ENCODE measurements at places on chromosomes 13 and 19. TPM values are rescaled to one million over a fixed set of nuclear protein-coding genes. Genes with fewer than 3 reads are reported as not detected.

Gene TNFSF9
- 1.8 TPM for total RNA-seq

Gene ITGBL1
- total RNA-seq, result 224 TPM

Gene PLIN4
- total RNA-seq, result 3.4 TPM

Gene TPGS1
- total RNA-seq, result 94.1 TPM

Gene KISS1R
- not detected for total RNA-seq

Gene ZNF829
- total RNA-seq, result 2.7 TPM

Gene FRY
- total RNA-seq, result 122 TPM

Gene SCGB2B2
- 1.1 TPM for total RNA-seq

Gene EHD2
- total RNA-seq, result 195 TPM

Gene PSG2
- not detected for total RNA-seq

Gene TGFBR3L
- not detected for total RNA-seq

Gene CACNG6
- not detected for total RNA-seq

Gene MYH14
- 2.6 TPM for total RNA-seq

Gene DPF1
- total RNA-seq, result 1.2 TPM

Gene KLK11
- 0.85 TPM for total RNA-seq

Gene KLF1
- not detected for total RNA-seq

DNA sequence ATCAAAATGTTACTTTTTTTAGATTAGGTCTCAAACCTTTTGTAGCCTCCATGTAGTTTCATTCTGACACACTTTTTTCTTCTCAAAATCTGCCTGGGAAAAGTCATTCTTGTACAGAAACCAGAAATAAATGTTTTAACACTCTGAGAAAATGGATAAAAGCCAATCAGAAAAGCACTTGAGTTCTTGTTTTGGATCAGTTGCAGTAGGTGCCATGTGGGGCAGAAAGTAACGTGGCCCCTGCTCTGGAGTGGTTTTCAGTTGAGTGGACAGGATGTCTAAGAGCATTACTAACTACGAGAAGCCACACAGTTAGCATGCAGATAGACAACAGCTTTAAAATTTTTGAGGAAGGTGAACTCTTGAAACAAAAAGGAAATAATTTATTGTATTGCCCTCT lies 19.1 kb downstream of the GPR183 start:
- no peak for DNase-seq

DNA sequence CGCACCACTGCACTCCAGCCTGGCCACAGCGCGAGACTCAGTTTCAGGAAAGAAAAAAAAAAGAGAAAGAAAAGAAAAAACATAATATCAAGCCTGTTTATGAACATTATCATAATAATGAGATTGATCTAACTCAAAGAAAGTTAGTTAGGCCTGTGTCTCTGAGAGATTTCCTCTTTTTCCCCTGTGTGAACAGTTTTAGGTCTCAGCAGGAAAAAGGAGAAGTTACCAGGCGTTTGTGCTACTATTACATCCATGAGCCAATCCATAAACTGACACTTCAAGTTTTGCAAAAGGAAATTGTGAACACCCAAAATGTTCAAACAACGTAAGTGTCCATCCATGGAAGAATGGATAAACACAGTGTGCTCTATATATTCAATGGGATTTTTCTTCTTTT lies 3.8 kb downstream of the TARM1 start:
- DNase-seq, result no peak

GRCh38 chr13:109656206-109656605 lies 130.2 kb downstream of the IRS2 start:
- no peak for DNase-seq

DNA sequence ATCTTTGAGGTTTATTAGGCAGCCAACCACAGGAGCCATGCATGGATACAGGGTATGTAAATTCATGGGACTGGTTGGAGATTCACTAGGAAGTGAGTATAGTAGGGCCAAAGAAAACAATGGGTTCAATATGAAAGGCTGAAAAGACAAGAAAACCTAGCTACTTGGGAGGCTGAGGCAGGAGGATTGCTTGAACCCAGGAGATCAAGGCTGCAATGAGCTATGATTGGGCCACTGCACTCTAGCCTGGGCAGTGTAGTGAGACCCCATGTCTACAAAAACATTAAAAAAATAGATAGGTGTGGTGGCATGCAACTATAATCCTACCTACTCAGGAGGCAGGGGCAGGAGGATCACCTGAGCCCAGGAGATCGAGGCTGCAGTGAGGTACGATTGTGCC lies 10.3 kb upstream of the SLC1A5 start:
- DNase-seq, result no peak

DNA sequence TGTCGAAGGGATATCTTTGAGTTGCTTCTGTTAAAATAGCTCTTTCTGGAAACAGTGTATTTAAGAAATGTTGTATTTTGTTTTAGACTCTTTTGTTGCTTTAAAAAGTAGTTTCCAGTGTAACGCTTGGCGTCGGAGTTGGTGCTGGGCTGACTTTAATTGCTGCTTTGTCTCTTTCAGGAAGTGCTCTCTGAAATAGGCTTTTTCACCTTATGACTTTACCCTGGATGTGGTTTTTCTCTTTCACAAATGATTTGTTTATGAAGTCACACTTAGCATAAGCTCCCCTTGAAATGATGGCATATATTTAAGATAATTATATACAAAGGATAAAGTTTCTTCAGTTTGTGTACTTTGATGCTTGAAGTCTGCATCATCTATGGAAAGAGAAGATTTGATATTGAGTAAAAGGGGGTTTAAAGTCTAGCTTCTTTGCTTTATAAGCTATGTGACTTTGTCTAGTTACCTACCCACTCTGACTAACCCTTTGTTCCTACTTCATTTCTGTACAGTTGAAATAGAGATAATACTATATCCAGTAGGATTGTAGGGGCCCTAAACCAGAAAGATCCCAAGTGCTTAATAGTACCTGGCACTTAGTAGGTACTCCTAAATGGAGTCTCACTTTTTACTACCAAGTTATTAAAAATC lies at the start of gene GPR18:
Gene GPR18 (minus strand): TSS at position 170 of the 651 bp plus-strand sequence. CDS start 2,507 bp downstream, outside the sequence.
- no peak for DNase-seq

- DNase-seq, result no peak
These were observed 241.0 kb downstream of the POSTN start for GRCh38 chr13:37357548-37357947.

DNA sequence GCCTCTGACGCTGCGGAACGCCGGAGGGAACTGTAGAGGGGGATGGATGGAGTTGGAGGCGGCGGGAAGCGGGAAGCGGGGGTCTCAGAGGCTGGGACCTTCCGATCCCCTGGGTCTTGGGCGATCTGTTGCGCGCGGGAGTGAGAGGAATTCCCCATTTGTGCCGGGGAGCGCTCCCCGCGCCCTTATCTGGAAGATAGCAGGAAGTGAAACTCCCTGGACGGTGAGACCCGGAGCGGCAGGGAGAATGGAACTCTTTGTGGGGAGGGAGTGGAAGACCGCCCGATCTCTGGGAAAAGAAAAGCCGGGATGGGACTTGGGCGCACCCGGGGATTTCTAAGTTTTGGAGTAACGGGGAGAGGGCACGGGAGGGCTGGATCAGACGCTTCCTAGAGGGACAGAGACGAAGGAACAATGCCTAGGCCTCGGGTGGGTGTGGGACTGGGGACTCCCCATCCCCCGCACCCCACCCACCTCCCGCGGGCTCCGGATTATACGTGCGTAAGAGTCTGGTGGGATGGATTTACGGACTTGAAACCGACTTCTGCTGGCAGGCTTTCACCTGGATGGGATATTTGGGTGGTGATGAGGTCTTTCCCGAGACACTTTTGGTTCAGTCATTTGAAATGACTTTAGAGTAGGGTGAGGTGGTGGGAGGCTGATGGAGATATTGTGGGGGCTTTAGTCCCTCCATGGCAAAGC lies 495 bp downstream of the LSR start:
- no peak for DNase-seq

DNA sequence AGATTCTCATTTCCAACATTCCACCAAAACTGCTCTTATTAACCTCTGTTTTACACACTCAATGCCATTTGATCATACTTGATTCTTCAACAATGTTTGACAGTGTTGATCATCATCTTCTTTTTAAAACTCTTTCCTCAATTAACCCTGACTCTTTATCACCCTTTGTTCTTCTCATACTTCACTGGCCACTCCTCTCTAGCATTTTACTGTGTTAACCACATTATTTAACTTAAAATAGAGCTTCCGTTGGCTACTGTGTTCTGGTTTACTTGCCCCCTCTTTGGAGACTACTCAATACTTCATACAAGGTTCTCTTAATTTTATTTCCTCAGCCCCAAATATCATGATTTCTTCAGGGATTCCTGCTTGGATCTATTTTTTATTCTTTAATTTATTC lies 121.1 kb upstream of the SPRY2 start:
- no peak for DNase-seq

GRCh38 chr13:48235341-48236135 lies 2.5 kb downstream of the ITM2B start:
- DNase-seq, result no peak

DNA sequence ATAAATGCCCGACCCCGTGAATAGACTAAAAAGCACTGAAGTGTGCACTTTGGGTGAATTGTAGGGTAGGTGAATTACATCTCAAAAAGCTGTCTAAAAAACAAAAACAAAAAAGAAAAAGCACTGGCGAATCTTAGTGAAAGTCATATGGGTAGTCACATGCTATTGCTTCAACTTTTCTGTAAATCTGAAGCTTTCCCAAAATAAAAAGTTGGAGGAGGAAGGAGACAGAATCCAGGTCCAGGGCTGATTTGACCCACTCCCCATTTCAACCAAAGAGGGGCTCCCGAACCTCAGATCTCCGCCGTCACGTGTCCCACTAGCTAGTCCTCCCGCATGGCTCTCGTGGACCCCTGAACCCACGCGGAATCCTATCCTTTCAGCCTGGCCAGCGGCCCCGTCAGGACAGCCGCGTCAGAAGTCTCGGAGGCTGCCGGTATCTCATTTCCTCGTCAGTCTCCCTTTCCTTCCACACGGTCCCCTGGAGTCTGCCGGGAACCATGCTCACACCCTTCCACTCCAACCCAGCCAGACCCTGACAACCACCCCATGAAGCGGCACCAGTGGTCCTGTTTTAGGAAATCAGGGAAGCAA lies 6.1 kb downstream of the PPP1R12C start:
- no peak for DNase-seq

- DNase-seq, result no peak
These were observed 7.2 kb downstream of the DOT1L start for GRCh38 chr19:2170987-2171348.

DNA sequence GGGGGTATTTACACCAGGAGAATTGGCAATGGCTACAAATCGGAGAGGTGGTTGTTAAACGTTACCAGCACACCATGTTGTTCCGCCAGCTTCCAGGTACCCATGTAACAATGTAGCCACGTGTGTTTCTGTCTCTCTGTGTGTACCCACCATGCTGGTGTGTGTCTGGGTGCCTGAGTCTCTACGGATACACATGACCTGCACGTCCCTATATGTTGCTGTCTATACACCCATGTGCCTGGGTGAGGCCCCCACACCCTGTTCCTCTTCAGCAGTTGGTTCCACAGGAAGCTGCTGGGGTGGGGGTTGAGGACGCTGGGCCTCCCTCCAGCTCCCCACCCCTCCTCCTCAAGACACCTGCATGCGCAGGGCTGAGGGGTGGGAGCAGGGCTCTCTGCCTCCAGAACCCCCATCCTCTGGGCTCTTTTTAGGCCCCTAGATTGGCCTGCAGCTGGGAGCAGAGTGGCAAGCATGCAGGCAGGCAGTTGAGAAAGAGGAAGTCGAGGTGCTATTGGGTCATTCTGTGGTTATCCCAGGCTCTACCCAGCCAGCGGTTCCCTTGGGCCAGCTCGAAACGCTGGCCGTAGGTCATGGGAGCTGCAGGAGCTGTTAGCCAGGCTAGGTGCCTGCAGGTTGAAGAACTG lies at the start of gene ARHGEF18:
Gene ARHGEF18 (plus strand): TSS at position 351 of the 644 bp plus-strand sequence. CDS start 13,954 bp downstream, outside the sequence.
- no peak for DNase-seq

GRCh38 chr19:5444431-5444830 lies 10.8 kb upstream of the ZNRF4 start:
- DNase-seq, result no peak

- no peak for DNase-seq
These were observed 17.5 kb downstream of the CLDN10 start for GRCh38 chr13:95570016-95570415.

DNA sequence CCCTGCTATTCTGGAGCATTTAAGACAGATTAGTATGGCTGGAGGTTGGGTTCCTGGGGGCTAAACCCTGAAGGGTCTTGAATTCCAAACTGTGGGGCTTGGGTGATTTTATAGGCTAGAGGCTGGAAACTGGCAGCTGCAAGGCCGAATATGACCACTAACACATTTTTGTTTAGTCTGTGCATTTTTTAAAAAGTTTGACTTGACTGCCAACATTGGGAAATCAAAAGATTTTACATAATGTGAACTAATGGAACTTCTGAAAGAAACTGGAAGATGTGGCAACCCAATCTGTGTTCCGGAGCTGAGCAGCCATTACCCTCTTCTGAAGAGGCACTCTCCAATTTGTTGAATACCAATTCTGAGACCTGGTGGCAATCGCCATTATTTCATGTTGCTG lies 5.1 kb downstream of the ZNF784 start:
- no peak for DNase-seq

- no peak for DNase-seq
These were observed 163.2 kb downstream of the SUCLA2 start for GRCh38 chr13:47837906-47838305.

- no peak for DNase-seq
These were observed 31.6 kb downstream of the SYT3 start for GRCh38 chr19:50607874-50608785.

GRCh38 chr19:7691497-7691896 lies 10.4 kb downstream of the FCER2 start:
- DNase-seq, result no peak

DNA sequence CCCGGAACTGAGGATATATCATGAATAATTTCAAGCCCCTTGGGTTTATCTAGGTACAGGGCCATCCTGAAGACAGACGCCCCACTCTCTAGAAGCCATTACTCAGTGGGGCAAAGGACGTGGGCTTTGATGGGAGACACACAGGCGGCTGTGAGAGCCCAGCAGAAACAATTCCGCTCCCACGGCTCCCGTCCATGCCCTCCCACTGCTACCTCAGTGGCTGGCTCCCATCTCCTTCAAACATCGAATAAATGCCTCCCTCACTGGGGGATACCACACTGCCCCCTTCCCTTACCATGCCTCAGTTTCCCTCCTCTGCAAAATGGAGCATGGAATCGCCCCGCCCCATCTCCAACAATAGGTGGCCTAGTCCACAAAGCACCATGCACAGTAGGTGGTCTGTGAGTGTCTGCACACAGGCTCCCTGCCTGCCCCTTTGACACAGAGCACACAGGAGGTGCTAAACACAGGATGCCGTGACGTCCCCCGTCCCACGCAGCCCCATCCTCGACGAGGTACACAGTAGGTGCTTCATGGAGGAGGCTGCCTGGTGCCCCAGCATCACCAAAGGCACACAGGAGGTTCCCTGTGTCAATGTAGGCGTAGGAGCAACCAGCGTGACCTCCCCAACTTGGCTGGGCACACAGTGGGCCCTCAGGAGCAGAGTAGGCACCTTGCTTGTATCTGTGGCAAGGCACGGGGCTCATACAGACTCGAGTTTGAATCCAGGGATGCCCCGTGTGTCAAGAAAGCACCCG lies 46.0 kb downstream of the PTPRS start:
- no peak for DNase-seq

GRCh38 chr19:37991841-37992248 lies 84.8 kb downstream of the SIPA1L3 start:
- DNase-seq, result no peak

All from thoracic aorta (tissue), 2 donors.